Suppressor macrophage treated with lipopolysaccharide for 4 hours (primary cell): ENCODE measurements at places on chromosomes 2 and 18.

- DNase-seq, result no peak
These were observed 126.5 kb downstream of the RGPD3 start for GRCh38 chr2:106341666-106342065.

DNA sequence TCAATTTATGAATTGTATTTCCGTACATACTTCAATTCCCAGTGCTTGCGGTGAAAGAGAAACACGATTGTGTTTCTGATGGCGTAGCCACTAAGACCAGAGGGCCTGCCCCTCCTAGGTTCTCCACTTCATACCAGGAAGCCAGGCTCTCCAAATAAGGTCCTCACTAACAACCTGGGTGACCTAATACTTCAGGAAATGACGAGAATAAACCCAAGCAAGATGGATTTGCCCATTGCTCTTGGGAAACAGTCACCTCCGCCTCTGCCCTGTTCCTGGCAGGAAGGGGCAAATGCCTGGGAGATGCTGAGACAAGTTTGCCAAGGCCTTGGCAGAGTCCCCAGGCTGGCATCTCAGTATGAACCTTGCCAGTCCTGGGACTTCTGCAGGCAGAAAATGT lies 41.8 kb downstream of the TTC32 start:
- no peak for DNase-seq

DNA sequence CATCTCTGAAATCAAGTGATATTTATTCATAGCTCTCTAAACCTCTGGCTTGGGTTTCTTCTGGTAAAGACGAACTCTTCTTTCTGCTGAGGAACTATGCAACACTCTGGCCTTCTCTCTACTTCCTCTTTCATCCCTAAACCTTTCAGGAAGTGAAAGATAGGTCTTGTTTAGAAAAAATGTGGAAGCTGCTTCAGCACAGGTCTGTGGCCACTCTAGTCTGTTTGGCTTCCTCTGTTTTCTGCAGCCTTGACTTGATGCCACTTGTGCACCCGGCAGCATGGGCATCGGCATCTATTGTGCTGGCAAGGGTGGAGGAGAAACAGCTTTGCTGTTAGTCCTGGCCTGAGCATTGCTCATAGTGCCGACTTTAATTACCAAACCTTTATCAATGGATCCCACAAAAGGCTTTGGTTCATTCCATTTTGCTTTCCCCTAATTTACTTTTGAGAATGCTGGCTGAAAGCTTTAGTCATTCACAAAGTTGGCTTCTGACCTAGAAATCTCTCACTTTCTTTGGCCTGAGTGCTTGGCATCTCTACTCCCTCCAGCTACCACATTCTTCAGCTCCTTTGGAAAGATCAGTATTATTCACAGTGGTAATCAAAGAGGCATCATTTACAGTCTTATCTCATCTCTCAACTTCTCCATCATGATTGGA lies 32.0 kb upstream of the GPR39 start:
- DNase-seq, result peak; percentile 76

DNA sequence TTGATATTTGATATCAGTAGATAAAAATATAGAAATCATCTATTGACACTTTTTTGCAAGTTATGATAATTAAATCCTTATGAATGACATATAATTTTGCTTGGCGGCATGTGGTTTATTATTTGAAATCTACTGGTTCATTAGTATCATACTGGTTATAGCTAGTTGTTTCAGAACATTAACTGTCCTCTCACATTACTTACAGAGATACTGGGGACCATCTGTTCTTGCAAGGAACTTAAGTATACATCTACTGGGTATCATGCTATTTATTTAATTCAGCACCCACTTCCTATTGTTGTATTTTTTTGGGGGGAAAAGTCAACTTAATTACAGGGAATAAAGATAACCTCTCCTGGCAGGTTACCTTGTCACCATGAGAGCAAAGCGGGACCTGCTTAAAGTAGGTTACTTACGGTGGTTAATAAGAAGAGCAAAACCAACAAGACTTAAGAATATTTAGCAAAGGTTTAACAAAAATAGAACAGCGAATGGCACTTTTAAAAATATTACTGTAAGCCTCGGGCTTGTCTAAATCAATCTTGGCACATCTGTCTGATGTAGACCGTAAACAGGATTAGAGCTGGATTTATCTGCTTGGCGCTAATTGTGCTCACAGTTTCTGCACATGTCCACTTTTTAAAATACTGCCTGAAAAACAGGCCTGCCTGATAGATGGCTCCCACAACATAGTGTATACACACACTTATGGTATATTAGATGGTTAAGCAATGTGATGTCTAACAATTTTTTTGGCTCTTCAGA lies 41.8 kb downstream of the CERKL start:
- no peak for DNase-seq

GRCh38 chr2:68365087-68365486 lies at the start of gene PLEK:
Gene PLEK, plus strand, starts transcription at chr2:68365282. Its CDS starts 70 bp downstream, at chr2:68365352.
- DNase-seq, result peak; percentile 95

DNA sequence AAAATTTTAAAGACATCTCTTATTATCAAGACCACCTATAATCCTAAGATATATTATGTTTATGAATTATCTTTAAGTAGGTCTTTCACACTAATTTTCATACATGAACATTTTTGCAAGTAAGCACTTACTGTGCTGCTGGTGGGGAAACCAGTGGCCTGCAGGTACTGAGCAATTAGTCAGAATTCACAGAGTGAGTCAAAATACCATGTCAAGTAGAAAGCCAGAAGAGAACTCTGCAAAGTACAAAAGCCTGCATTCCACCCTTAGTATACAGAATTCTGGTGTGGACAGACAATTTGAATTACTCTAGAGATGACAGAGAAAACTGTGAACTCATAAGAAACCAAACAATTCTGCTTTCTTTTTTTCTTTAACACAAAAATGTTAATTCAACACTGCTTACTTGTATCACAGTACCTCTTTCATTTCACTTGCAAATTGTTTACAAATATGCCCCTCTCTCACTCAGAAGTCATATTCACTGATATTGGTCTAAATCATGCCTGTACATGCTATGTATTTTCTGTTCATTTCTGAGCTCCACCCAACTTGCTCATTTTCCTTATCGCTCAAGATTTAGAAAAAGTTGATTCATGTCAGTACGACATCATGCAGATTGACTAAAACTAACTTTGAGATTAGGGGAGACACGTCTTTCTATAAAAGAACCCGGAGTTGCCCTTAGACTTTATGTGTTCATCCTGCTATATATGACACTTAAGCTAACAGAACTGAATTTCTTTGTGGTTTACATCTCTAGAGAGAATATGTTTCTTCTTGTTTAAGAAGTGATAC lies 182.9 kb downstream of the IKZF2 start:
- DNase-seq, result no peak

DNA sequence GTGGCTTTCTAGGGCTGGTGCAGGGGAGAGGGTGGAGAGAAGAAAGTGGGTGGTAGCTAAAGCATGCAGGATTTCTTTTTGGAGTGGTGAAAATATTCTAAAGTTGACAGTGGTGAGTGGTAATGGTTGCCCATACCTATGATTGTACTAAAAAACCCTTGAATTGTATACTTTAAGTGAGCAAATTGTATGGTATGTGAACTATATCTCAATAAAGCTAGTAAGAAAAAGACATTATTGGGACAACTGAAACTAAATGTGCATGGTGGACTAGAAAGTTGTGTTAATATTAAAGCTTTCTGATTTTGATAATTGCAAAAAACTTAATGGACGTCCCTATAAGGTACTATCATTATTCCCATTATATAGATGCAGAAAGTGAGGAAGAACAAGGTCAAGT lies 50.3 kb downstream of the SMAD7 start:
- DNase-seq, result no peak

- peak; percentile 65 for DNase-seq
These were observed 664 bp downstream of the CCT4 start for GRCh38 chr2:61887717-61888266.

- no peak for DNase-seq
These were observed 82.8 kb upstream of the RMP24 start for GRCh38 chr18:35889677-35890076.
